ENCODE measurements at places on chromosomes 1 and 21. TPM values are rescaled to one million over a fixed set of nuclear protein-coding genes. Genes with fewer than 3 reads are reported as not detected.

Gene MPZ
- total RNA-seq = 67.9 TPM

DNA sequence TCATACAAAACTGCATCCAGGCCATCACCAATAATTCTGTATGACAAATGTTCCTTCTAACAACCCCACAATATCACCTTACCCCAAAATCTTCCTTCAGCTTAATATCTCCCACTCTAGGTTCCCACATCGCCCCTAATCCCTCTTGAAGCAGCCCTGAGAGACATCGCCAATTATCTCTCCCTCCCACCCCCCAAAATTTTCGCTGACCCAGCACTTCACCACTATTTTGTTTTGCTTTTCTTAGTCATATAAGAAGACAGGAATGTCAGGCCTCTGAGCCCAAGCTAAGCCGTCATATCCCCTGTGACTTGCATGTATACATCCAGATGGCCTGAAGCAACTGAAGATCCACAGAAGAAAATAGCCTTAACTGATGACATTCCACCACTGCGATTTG is 126.3 kb downstream of the ADGRL4 start:
- no peak for DNase-seq

DNA sequence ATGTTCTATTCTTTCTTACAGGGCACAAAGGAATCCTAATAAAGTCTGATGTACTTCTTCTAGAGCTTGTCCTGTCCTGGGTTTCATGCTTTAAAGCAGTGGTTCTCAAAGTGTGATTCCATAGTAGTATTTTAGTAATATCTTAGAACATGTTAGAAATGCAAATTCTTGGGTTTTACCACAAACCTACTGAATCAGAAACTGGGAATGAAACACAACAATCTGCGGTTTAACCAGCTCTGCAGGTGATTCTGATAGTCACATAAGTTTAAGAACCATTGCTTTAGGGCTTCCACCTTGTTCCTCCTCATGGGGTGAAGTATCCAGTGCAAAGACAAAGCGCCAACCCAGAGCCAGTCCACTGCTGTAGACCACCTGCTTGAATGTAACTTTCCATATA is 41.1 kb downstream of the NGF start:
- DNase-seq = no peak

Gene EPS15
- total RNA-seq = 64.3 TPM

Gene ACOT11
- 18.2 TPM for total RNA-seq

DNA sequence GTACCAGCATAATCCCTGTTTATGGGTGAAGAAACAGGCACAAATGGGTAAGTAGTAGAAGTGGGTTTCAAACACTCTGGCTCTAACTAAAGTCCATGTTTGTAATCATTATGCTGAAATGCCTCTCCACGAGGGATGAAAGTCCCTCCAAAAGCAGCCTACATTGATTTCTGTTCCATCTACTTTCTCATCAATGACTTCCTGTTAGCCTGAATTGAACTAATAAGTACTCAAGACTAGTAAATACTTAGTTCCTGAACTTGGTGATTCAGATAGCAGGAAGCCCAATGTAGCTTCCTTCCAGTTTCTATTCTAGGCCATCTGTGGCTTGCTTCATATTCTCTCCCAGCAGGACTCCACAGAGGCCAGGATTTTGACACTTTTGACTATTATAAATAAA is 11.3 kb upstream of the BACH1 start:
- no peak for DNase-seq

Gene RGS4
- 3.9 TPM for total RNA-seq

Gene INSRR
- 0.21 TPM for total RNA-seq

- DNase-seq = no peak
Measured at GRCh38 chr1:47883963-47884362, 113.2 kb downstream of the TRABD2B start.

DNA sequence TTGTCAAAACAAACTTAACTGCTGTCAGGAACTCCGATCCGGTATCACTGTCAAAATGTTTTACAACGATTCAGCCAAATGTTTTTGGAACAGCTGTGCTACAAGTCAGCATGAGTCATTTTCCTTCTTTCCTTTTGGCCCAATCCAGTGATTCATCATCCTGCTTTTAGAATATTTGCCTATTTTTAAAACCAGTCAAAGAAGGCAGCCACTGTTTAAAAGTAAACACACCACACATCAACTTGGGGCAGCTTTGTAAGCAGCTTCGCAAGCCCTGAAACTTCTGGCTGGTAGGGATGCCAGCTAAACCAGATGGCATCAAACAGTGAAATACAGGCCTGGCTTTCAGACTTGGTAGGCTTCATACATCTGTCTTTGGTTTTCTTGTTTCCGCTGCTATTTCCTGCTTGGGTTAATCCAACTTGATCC is 14.9 kb downstream of the MAP3K7CL start:
- peak; percentile 84 for DNase-seq

Gene AADACL3
- total RNA-seq = not detected

Gene NEGR1
- 16.9 TPM for total RNA-seq

GRCh38 chr1:93673163-93673829 is 8.3 kb downstream of the BCAR3 start:
- DNase-seq = no peak

DNA sequence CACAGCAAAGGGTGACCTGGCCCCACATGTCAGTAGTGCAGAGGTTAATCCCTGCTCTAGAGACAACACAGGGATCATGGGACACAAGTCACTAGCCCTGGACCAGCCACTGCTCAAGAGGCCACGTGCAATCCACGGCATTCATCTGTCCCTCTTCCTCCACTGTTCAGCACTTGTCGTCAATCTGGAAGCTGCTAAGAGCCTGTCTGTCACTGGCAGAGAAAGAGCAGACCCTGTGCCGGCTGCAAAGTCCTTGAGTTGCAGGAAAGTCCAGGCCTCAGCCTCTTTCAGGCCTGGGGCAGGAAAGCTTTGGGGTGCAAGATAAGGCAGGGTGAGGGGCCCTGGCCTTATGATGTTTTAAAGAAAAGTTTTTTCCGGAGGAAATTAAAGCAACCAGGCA is 16.7 kb downstream of the CELA2B start:
- DNase-seq = no peak

GRCh38 chr1:210723646-210724045 is 394.9 kb downstream of the HHAT start:
- no peak for DNase-seq

- peak; percentile 61 for DNase-seq
Measured at GRCh38 chr1:7218210-7218832, 433.1 kb downstream of the CAMTA1 start.

All from tongue (tissue), 3 donors.